Heart left ventricle (tissue), 16 donors: ENCODE measurements at places on chromosomes 5 and 9. TPM values are rescaled to one million over a fixed set of nuclear protein-coding genes. Genes with fewer than 3 reads are reported as not detected.

Gene PARP8
- 1.6 TPM for polyA plus RNA-seq

Gene TAF11L5
- not detected for polyA plus RNA-seq

Gene TGFBI
- polyA plus RNA-seq: 64.2 TPM

Gene PCDHB16
- polyA plus RNA-seq: 0.76 TPM

Gene ABCA2
- 13.1 TPM for polyA plus RNA-seq

Gene PRLR
- polyA plus RNA-seq: 0.08 TPM

Gene JAK2
- 4.3 TPM for polyA plus RNA-seq

Gene STING1
- 25.9 TPM for polyA plus RNA-seq

Gene ABO
- polyA plus RNA-seq: 0.43 TPM

Gene TEX48
- polyA plus RNA-seq: not detected

Gene NEUROG1
- not detected for polyA plus RNA-seq

Gene ATOSB
- 42.5 TPM for polyA plus RNA-seq

Gene GALNT10
- 12.3 TPM for polyA plus RNA-seq

Gene F12
- polyA plus RNA-seq: 0.29 TPM

Gene C5orf52
- not detected for polyA plus RNA-seq

Gene NUTM2F
- not detected for polyA plus RNA-seq

Gene SPATA31D4
- polyA plus RNA-seq: not detected

Gene NTRK2
- 1.1 TPM for polyA plus RNA-seq

Gene PCDHB8
- polyA plus RNA-seq: 0.23 TPM

Gene TMC1
- not detected for polyA plus RNA-seq

Gene BNC2
- 0.38 TPM for polyA plus RNA-seq

Gene CD72
- 0.76 TPM for polyA plus RNA-seq

Gene DDX4
- not detected for polyA plus RNA-seq

Gene TOMM5
- polyA plus RNA-seq: 103 TPM

Gene GHR
- polyA plus RNA-seq: 9.4 TPM

Gene GARIN3
- polyA plus RNA-seq: not detected

Gene CCDC187
- not detected for polyA plus RNA-seq

Gene SPATA31C1
- not detected for polyA plus RNA-seq

Gene FOXD4L4
- not detected for polyA plus RNA-seq

Gene ZFR
- 53.6 TPM for polyA plus RNA-seq

Gene ARL14EPL
- polyA plus RNA-seq: not detected

Gene IFNA13
- polyA plus RNA-seq: not detected

Gene RNF180
- 2.1 TPM for polyA plus RNA-seq

Gene HTR1A
- polyA plus RNA-seq: not detected

Gene PFN3
- polyA plus RNA-seq: not detected

Gene MLANA
- polyA plus RNA-seq: not detected

Gene SQSTM1
- 177 TPM for polyA plus RNA-seq

Gene PGM5
- 41.4 TPM for polyA plus RNA-seq

Gene SPARC
- polyA plus RNA-seq: 747 TPM

Gene HTR4
- 0.22 TPM for polyA plus RNA-seq

Gene CDH9
- not detected for polyA plus RNA-seq

Gene NPR3
- 9.8 TPM for polyA plus RNA-seq

Gene SH3GL2
- polyA plus RNA-seq: 1.3 TPM

Gene ENTREP1
- polyA plus RNA-seq: 15.7 TPM

Gene HAPLN1
- polyA plus RNA-seq: 0.15 TPM

Gene LCN15
- 2.4 TPM for polyA plus RNA-seq

Gene TLX3
- not detected for polyA plus RNA-seq

Gene INSL4
- not detected for polyA plus RNA-seq
